ENCODE measurements at places on chromosomes 1 and 21.
A peak's percentile ranks its signal among the peaks of the same experiment; 100 is the strongest.

GRCh38 chr1:235710687-235711086, 61.1 kb upstream of the GNG4 start:
- DNase-seq, result no peak

DNA sequence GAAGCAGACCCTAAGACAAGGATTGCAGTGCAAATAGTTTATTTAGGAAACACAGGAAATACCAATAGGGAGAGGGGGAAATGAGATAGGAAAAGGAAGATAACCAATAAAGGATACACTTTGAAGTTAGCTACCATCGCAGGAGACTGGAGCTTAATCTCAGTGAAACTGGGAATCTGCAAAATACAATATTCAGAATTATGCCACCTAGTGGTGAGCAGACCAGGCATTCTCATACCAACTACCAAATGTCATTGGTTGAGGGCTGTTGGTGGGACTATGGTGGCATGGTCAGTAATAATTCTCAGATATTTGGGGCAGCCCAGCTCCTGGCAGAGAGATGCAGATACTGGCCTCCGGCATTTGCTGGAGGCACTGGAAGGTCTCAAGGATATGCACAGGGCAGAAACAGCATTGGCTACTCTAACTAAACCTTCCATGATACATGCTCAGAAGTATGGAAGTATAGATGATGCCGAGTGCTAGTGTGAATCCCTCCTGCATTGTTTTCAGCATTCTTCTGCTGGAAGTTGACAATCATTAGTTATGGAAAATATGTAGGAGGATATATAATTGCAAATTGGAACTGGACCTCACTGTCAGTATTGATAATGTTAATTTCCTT, 11.8 kb upstream of the ZFP69B start:
- no peak for DNase-seq

- DNase-seq, result no peak
Measured at GRCh38 chr21:38667291-38667870, 138.3 kb upstream of the ETS2 start.

GRCh38 chr1:99758073-99758511, 8.3 kb downstream of the FRRS1 start:
- DNase-seq, result no peak

- DNase-seq, result no peak
Measured at GRCh38 chr1:189678779-189679178, 798.9 kb downstream of the BRINP3 start.

- no peak for DNase-seq
Measured at GRCh38 chr1:239707615-239708014, 321.2 kb downstream of the CHRM3 start.

- no peak for DNase-seq
Measured at GRCh38 chr1:245212221-245212710, 57.5 kb downstream of the KIF26B start.

DNA sequence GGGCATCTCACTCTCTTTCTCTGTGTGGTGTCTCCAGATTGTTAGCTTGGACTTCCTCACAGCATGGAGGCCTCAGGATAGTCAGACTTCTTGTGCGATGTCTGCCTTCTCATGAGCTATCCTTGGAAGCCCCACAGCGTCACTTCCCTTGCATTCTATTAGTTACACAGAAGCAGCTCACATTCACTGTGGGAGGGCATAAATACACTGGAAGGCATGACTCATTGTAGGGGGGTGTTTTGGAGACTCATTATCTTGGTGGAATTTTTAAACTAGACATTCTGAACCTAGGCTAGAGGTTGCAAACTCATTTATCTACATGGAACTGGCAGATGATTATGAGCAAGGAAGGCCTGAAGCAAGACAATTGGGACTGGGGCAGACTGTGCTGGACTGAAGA, 21.4 kb upstream of the FASLG start:
- no peak for DNase-seq

GRCh38 chr1:169089776-169090175, 16.7 kb upstream of the ATP1B1 start:
- no peak for DNase-seq

GRCh38 chr1:207346513-207346912, 25.0 kb downstream of the CD55 start:
- DNase-seq, result no peak

DNA sequence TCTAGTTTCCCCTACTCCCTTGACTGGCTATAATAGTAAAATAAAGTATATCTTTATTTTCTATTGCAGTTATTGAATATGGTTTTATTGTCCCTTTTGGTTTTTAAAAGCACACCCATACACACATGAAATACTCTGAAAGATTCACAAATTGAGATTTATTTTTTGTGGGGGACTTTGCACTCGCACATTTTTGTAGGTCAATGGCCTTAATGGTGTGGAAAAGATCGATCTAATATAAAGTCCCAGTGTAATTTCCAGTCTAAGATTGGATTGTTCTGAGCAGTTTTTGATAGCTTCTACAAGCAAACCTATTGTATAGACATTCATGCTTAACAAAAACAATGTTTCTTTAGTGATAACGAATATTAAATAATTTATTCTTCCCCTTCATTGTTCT, 59.5 kb upstream of the INSL5 start:
- no peak for DNase-seq

DNA sequence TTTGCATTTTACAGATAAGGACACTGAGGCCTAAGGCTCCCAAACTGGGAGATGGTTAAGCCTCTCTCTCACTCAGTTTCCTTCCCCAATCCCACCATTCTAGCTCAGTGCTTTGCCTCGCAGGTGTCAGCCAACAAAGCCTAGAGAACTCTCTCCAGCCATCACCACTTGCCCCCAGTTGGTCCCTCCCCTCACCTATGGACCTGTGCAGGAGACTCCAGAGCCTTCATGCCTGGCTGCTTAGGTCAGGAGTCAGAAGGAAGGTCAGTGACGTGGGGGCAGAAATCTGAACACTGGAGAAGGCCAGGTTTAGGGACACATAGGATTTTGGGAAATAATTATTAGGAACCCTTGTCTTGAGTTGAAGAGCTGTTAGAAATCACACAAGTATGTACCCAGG, 295.3 kb downstream of the PTPRU start:
- no peak for DNase-seq

GRCh38 chr1:40858856-40859416, 3.2 kb downstream of the CITED4 start:
- peak; percentile 22 for DNase-seq

DNA sequence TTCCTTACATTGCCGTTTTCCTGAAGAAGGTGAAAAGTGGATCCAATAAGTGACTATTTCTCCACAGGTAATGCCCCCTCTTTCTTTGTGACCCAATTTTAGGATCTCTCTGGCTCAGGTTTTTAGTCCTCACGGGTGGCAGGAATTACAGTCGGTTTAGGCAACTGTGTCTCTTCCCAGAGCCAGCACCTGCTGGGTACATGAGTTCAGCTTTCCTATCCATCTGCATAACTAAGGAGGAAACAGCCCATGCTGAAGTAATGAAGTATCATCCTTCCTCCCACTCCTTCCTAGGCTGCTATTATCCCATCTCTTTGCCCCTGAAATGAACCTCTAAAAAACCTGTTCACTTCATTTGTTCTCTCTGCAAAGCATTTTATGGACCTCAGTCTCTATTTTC, 544.6 kb downstream of the NEGR1 start:
- no peak for DNase-seq

DNA sequence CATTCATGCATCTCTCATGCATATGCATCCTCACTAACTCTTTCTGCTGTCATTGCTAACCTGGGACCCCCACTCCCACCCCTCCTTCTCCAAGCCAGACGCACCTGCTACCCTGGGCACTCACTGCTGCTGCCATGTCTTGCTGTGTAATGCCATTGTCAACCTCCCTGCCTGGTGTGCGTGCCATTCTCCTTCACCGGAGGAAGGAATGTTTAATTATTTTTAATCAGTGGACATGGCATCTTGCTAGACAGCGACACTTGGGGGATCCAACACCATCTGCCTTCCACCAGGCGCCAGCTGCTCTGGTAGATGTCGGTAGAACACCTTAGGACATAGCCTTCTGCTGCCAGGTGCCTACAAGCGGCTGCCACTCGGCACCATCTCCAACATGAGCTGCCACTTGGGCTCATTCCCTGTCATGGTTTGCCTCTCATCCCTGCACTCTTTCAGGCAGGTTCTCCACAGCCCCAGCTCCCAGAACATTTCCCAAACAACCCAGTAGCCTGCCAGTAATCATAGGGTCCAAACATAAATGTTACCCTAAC, 306.9 kb downstream of the TTLL7 start:
- no peak for DNase-seq

DNA sequence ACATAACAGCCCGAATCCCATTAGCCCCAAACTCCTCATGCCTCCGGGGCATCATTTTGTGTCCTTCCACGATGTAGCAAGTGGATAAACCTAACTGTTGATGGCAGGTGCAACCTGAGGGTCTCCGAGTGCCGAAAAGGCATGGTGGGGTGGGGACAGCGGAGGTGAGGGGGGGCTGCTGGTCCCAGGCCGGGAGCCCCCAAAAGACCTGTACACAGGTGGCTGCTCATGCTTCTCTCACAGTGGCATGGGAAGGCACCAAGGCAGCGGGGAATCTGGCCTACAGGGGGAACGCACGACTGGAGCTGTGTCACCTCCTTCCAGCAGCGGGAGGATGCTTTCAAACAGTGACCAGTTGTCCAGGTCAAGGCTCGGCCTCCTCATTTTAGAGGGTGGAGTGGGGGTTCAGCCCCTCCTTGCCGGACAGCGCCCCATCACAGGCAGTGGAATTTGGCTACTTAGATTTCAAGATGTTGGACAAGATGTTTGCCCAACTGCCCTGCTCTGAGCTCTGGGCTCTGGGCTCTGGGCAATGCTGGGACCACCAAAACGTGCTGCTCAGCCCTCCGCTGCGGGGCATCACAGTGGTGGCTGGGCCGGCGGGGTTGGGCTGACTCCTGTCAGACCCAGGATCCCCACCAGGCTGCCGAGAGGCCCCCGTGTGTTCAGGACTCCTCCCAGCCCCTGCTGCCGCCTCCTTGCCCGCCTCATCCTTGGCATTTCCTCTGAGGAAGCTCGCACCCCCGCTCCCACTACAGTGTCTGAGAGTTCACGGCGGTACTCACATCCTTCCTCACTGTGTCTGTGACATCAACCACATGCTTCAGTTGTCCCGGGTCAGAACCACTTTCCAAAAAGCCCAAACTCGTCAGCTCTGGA, 7.6 kb downstream of the DNMT3L start:
- no peak for DNase-seq

DNA sequence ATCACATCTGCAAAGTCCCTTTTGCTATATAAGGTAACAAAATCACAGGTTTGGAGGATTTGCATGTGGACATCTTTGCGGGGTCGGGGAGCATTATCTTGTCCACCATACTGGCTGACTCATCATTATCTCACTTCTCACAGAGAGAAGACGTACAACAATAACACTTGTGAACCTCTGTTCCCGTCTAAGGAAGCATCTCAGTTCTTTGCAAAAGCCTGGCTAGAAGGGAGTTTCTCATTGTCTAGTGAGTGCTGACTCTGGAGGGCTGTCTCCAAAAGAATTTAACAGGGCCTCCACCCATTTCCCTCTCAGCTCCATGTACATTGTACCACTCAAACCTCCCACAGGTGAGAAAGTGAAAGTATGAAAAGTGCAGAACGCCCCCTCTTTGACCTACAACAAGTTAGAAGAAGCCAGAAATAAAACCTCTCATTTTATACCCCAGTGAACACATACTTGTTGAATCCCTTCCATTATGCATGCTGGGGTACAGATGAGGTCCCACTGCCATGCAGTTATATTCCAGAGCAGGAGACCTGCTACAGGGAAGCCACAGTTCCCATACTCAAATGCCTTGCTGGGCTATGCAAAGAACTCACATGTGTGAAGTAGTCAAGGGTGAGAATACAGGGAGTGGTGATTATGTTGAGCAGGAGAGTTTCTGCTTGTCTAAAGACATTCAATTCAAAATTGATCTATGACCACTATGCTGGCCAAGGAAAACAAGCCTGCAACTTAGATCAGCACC, 121.7 kb upstream of the PRDX6 start:
- no peak for DNase-seq

DNA sequence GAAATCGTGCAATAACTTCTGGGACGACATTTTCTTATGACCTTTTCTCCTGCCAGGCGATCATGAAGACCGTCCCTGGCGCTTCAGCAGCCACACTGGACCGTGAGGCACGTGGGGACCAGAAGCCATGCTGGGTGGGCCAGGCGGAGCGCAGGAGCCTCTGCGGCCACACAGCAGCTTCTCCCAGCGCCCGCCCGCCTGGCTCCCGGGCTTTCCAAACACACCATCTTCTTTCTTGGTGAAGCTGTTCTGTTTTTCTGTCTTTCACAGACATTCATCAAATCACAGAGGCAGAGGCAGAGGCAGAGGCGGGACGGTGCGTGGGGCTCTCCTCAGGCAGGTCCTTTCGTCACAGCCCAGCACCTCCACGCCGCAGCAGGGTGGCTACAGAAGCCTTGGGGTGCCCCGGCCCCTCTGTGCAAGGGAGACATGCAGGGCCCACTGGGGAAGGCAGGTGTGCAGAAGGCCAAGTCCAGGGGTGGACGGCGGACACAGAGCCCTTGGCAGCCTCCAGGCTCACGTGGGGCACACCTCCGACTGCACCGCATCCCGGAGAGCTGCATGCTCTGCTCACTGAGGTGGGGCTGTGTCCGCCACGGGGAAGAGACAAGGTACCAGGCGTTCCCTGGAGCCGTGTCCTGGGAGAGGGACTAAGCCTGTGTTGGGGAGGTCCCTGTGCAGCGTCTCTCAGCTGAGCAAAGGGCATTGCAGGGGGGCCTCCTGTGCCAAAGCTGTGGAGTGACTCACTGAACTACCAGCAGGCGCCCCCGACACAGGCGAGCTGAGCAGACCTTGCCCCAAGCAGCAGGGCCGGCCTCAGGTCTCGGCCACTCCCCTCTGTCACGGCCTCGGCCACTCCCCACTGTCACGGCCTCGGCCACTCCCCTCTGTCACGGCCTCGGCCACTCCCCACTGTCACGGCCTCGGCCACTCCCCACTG, 2.6 kb upstream of the TMEM240 start:
- no peak for DNase-seq

- no peak for DNase-seq
Measured at GRCh38 chr1:56359056-56359455, 220.3 kb downstream of the PLPP3 start.

DNA sequence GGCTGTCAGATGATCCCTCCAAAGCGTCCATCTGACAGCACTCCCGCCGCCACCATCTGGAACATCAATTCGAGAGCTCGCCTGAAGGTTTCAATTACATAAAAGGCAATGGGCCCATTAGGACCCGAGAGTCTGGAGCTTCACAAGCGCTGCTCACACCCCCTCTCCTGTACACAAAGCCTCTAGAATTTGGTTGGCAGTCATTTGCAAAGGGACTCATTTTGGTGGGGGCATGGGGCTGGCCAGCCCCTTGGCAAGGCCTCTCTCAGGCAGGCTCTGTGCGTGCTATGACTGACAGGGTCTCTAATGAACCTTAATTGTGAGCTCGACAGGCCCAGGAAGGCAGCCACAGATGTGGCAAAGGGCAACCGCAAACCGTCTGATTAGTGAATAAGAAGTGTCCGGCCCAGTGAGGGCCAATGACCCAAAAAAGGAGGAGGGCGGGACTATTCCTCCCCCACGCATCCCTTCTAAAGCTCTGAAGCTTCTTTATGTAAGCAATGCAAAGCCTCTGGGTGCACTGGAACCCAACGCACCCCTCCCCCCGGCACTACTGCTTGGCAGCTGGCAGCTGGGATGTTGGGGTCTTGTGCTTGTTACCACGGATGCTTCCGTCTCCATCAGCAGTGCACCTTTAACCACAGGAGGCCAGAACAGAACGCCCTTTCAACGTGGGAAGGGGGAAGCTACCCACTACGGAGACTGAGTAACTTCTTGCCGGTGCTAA, 79.4 kb downstream of the CAPZB start:
- peak; percentile 92 for DNase-seq

GRCh38 chr1:193260896-193261295, 74.5 kb upstream of the B3GALT2 start:
- DNase-seq, result no peak
